Temporal lobe (tissue), 4 donors: ENCODE measurements at places on chromosomes 2 and 18. TPM values are rescaled to one million over a fixed set of nuclear protein-coding genes. Genes with fewer than 3 reads are reported as not detected.

Gene CGREF1
- total RNA-seq = 13.3 TPM

Gene PLA2R1
- total RNA-seq = 1.7 TPM

Gene SS18
- total RNA-seq = 37.6 TPM

Gene INPP5D
- 2.7 TPM for total RNA-seq

Gene MAPK4
- total RNA-seq = 14.0 TPM

Gene BOK
- 21.6 TPM for total RNA-seq

Gene PHLPP1
- 17.0 TPM for total RNA-seq

Gene DNAH7
- 10.3 TPM for total RNA-seq

Gene GPR35
- total RNA-seq = 0.98 TPM

Gene NPHP1
- total RNA-seq = 3.0 TPM

Gene UGT1A3
- total RNA-seq = not detected

Gene TCF4
- total RNA-seq = 487 TPM

Gene MIB1
- 56.1 TPM for total RNA-seq

Gene CYP26B1
- 3.7 TPM for total RNA-seq

Gene CLEC4F
- total RNA-seq = not detected

Gene DPP4
- total RNA-seq = 5.7 TPM

Gene ZNF521
- total RNA-seq = 12.5 TPM

Gene CCL20
- not detected for total RNA-seq

Gene TPGS2
- total RNA-seq = 80.4 TPM

Gene COLEC11
- 0.25 TPM for total RNA-seq

Gene MOGAT1
- not detected for total RNA-seq

Gene SLC23A3
- total RNA-seq = not detected

Gene CDKL4
- 5.7 TPM for total RNA-seq

Gene SFT2D3
- total RNA-seq = 7.9 TPM

Gene PFN4
- total RNA-seq = 0.98 TPM

Gene CRYBA2
- total RNA-seq = not detected

Gene PAX8
- total RNA-seq = not detected

Gene SLC4A5
- 2.7 TPM for total RNA-seq

Gene NOSTRIN
- total RNA-seq = 7.1 TPM

Gene HOXD11
- not detected for total RNA-seq

Gene C2orf78
- not detected for total RNA-seq

Gene UGT1A8
- total RNA-seq = not detected

Gene RESP18
- 1.2 TPM for total RNA-seq

Gene KLHL41
- 1.7 TPM for total RNA-seq

Gene ALPG
- not detected for total RNA-seq

Gene AQP12A
- total RNA-seq = not detected

Gene THSD7B
- 12.3 TPM for total RNA-seq
